Psoas muscle (tissue), 8 donors: ENCODE measurements at places on chromosomes 13 and 19. TPM values are rescaled to one million over a fixed set of nuclear protein-coding genes. Genes with fewer than 3 reads are reported as not detected.

- no peaks in the 10 kb centered on the region for H3K36me3 ChIP-seq
- no peaks in the 10 kb centered on the region for H3K4me1 ChIP-seq
- no peak for DNase-seq
- no peak overlapping the region for H3K27ac ChIP-seq
- no peaks in the 10 kb centered on the region for H3K27me3 ChIP-seq
These were observed 14.5 kb upstream of the MPHOSPH8 start for GRCh38 chr13:19618977-19619376.

DNA sequence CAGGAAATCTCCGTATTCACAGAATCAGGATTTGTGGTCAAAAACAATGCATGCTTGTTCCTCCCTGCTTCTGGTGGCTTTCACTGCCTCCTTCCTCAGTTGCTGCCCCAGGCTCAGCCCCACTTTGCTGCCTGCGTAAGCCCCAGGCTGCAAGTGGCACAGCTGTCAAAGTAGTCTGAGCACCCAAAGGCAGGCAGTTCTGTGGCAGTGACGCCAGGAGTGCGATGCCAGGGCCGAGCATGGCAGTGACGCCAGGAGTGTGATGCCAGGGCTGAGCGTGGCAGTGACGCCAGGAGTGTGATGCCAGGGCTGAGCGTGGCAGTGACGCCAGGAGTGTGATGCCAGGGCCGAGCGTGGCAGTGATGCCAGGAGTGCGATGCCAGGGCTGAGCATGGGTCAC is 77.3 kb upstream of the GPR183 start:
- no peak for DNase-seq
- no peak overlapping the region for H3K4me3 ChIP-seq
- no peaks in the 10 kb centered on the region for H3K4me1 ChIP-seq
- no peaks in the 10 kb centered on the region for H3K27me3 ChIP-seq

DNA sequence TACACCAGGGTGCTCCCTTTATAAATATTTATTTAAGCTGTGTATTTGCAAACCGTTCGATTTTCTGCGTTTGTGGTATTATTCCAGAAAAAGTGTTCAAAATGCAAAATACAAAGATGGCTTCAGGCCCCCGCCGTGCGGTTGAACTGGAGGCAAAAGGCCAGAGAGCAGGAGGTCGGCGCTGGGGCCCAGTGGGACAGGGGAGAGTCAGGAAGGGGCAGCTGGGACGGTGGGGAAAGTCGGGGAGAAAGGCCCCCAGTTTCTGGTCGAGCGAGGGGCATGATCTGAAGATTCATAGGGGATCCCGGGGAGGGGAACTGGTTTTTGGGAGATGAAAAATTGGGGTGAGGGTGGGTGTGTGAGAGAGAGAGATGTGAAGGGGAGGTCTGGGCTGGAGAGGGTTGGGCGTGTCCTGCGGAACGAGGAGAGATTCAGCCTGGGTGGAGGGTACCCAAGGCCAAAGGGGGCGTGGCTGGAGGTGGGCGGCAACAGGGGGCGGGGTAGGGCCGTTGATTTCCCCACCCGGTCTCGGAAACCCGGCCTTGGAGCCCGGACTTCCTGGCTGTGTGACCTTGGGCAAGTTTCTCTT is 678 bp downstream of the ISOC2 start:
- H3K27me3 ChIP-seq, result no peaks in the 10 kb centered on the region
- peak overlapping the region; percentile 95 for H3K27ac ChIP-seq
- H3K4me3 ChIP-seq, result peak overlapping the region; percentile 98
- DNase-seq, result peak; percentile 91
- H3K4me1 ChIP-seq, result peaks cover 2% of the 10 kb centered on the region

CCDC122 gene
- total RNA-seq, result 1.0 TPM

FCHO1 gene
- 0.50 TPM for total RNA-seq

GRCh38 chr13:94829837-94830365 is 117.6 kb upstream of the SOX21 start:
- no peak for DNase-seq
- no peak overlapping the region for H3K4me3 ChIP-seq
- H3K27me3 ChIP-seq, result no peaks in the 10 kb centered on the region
- no peaks in the 10 kb centered on the region for H3K36me3 ChIP-seq
- no peak overlapping the region for H3K27ac ChIP-seq

DNA sequence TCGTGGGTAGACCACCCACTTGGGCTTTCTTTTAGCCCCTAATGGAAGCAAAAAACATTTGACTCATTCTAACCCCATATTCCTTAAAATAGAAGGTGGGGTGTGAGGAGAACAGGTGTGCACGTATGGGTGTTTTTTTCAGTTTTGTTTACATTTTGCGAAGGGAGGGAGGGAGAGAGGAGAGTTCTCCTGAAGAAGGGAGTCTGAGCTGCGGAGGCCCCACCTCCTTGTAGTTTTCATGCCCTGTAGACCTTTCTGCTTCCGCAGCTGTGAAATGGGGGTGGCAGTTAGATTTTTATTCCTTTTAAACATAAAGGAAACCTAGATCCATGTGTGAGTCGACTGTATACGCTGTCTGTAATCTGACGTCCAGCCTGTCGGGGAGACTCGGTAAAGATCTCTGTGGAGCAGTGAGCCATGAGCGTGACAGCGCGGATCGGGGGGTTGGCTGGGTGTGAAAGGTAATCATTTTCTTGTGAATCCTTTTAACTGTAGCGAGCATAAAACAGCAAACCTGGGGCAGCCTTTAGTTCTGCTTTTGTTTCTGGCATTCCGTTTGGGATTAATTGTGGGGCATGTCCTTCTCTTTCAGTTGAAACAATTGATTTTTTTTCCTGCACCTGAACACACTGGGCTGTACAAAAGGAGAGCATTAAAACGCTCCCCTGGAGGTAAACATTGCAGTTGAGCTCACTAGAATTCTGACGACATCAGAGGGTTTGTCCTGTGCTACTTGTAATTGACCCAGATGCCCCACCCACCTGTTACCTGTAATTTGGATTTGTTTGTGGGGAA is 2.3 kb downstream of the UPF1 start:
- DNase-seq, result no peak
- H3K4me1 ChIP-seq, result peaks cover 42% of the 10 kb centered on the region
- H3K27me3 ChIP-seq, result no peaks in the 10 kb centered on the region
- H3K27ac ChIP-seq, result no peak overlapping the region
- peaks cover 27% of the 10 kb centered on the region for H3K36me3 ChIP-seq
- H3K4me3 ChIP-seq, result peak overlapping the region; percentile 97

DNA sequence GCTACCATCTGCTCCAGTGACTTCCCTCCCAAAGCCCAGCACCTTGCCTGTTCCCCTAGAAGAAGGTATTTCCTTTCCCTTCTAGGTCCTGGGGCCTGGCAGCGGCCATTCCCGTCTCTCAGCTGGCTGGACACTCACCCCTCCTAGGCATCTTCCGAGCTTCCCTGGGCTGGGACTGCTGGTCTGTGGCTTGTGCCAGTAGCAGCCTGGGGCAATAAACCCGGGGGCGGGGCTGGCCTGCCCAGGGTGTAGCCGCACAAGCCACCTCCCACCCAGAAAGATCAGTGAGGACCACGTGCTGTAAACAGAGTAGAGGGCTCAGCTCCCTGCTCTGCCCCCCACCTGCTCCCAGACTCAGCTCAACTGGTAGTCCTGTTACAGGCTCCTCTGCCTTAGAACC is 15.0 kb downstream of the LIPE start:
- H3K27me3 ChIP-seq, result peaks cover 1% of the 10 kb centered on the region
- no peaks in the 10 kb centered on the region for H3K4me1 ChIP-seq
- H3K36me3 ChIP-seq, result no peaks in the 10 kb centered on the region
- DNase-seq, result peak; percentile 64
- no peak overlapping the region for H3K4me3 ChIP-seq
- no peak overlapping the region for H3K27ac ChIP-seq

TLE2 gene
- total RNA-seq, result 42.5 TPM

LRRC25 gene
- 2.4 TPM for total RNA-seq

DNA sequence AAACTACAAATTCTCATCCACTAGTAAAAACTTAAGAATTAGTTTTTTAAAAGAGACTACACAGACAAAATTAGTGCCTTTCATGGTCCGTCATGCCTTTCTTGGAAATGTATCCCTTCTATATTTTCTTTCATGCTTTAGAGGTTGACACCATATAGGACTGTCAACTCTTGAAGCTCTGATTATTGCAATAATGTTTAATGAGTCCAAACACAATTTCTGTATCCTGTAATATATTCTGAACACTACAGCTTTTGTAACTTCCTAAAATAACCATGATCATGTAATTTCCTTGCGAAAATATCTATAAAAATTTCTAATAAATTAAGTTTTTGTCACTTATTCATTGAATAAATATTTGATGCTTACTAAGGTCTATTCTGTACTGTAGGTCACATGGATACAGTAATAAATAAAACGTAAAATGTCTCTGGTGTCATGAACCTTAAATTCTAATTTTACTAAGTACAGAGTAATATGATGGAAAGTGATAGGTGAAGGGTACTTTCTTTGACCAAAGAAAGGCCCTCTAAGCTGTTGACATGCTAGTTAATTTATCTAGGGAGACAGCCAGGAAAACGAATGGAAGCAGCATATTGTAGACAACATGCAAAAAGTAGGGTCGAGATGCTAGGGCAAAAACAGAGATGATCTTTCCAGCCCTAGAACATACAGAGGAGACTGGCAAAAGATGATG is 687.3 kb upstream of the PCDH9 start:
- H3K4me3 ChIP-seq, result no peak overlapping the region
- H3K27ac ChIP-seq, result no peak overlapping the region
- no peaks in the 10 kb centered on the region for H3K4me1 ChIP-seq
- DNase-seq, result no peak
- no peaks in the 10 kb centered on the region for H3K36me3 ChIP-seq

DAZAP1 gene
- total RNA-seq, result 90.9 TPM

AKT2 gene
- total RNA-seq, result 184 TPM

DNA sequence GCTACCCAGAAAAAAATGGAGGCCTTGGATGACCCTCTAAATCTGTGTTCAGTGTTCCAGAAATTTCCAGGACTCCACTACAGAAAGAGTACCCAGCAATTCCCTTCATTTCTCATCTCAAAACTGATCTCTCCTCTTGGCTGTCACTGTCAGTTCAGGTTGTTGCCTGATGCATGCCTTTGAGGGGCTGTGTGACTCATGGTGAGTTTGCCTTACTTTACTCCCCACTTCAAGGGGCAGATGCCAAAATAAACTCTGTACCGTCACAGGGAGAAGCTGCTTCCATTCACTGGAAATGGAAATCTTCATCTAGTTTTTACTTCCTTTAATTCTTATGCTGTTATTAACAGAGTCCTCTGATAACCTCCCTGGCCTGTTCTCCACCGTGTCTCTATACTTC is 1075.0 kb downstream of the DIAPH3 start:
- H3K36me3 ChIP-seq, result no peaks in the 10 kb centered on the region
- no peaks in the 10 kb centered on the region for H3K27me3 ChIP-seq
- no peak overlapping the region for H3K4me3 ChIP-seq
- no peak overlapping the region for H3K27ac ChIP-seq
- no peaks in the 10 kb centered on the region for H3K4me1 ChIP-seq

DNA sequence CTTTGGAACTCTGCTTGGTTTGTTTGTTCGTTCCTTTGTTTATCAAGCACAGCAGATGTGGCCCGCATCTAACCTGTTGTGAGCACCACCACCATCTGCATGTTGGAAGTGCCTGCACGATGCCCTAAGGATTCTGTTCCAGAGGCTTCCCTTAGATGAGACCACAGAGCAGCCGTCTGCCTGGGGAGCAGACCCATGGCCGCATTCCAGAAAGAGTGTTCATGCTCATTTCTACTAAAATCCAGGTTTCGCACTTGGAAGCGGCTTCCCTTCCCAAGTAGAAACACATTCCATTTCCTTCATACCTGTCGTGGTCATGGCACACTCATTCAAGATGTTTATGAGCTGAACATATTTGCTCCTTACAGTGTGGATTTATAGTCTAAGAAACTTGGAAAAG is 27.2 kb downstream of the COL4A2 start:
- H3K4me3 ChIP-seq, result no peak overlapping the region
- H3K27me3 ChIP-seq, result peaks cover 17% of the 10 kb centered on the region
- H3K27ac ChIP-seq, result no peak overlapping the region
- peaks cover 18% of the 10 kb centered on the region for H3K4me1 ChIP-seq
- no peaks in the 10 kb centered on the region for H3K36me3 ChIP-seq
- DNase-seq, result no peak

DNA sequence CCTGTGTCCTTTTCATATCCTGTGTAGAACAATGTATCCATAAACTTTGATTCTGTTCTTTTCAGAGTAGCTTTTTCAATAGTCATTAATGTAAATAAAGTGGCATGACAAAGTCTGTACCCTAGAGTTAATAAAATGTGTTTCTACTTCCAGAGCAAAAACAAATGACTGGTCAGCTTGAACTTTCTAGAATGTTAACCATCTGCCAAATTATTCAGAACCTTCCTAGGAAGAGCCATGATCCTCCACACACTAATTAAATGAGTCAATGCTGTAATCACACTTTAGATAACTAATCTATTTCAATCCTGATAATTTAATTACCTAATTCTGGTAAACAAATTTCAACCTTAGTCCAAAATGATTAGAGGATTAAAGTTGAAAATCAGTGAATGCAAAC is 73.2 kb downstream of the DIAPH3 start:
- DNase-seq, result no peak
- H3K27ac ChIP-seq, result no peak overlapping the region
- no peaks in the 10 kb centered on the region for H3K36me3 ChIP-seq

GRCh38 chr19:941292-942132 is 15.7 kb downstream of the ARID3A start:
- no peaks in the 10 kb centered on the region for H3K36me3 ChIP-seq
- H3K4me3 ChIP-seq, result peak overlapping the region; percentile 58
- no peaks in the 10 kb centered on the region for H3K27me3 ChIP-seq
- peak overlapping the region; percentile 80 for H3K27ac ChIP-seq
- peaks cover 10% of the 10 kb centered on the region for H3K4me1 ChIP-seq

DNA sequence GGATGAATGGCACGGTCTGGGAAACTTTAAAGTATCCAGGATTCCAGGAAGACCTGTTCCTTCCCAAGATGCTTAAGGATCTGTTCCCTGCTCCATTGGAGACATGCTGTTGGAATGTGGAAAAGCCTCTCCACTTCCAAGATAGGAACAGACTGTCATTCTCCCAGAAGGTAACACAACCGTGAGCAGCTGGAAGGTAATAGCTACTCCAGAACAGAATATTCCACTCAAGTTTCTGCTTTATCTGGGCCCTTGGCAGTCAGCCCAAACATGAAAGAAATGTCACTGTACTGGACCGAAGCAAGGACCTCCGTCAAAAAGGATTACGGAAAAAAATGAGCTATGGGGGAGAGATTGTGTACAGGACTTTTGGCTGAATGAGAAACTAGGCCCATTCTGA is 420.9 kb upstream of the NBEA start:
- H3K4me3 ChIP-seq, result no peak overlapping the region
- no peaks in the 10 kb centered on the region for H3K36me3 ChIP-seq
- no peaks in the 10 kb centered on the region for H3K4me1 ChIP-seq
- H3K27me3 ChIP-seq, result no peaks in the 10 kb centered on the region

GRCh38 chr13:21458813-21459701 is at the start of gene ZDHHC20:
Gene ZDHHC20, minus strand, starts transcription at chr13:21459303. Its CDS starts 132 bp downstream, at chr13:21459171.
- DNase-seq, result peak; percentile 89
- peak within 1 kb of the TSS; percentile 91 for H3K27ac ChIP-seq
- H3K4me3 ChIP-seq, result peak within 1 kb of the TSS; percentile 71
- H3K27me3 ChIP-seq, result no peaks in the 10 kb centered on the region
- no peaks in the 10 kb centered on the region for H3K36me3 ChIP-seq
- peaks cover 10% of the 10 kb centered on the region for H3K4me1 ChIP-seq

- no peak for DNase-seq
- H3K27me3 ChIP-seq, result peaks cover 2% of the 10 kb centered on the region
- no peaks in the 10 kb centered on the region for H3K36me3 ChIP-seq
- H3K4me1 ChIP-seq, result no peaks in the 10 kb centered on the region
These were observed 36.5 kb upstream of the TSHZ3 start for GRCh38 chr19:31385744-31386143.
